ENCODE measurements at places on chromosomes 11 and 22.

- DNase-seq: no peak
Observed at GRCh38 chr11:115590254-115590653, 86.0 kb upstream of the CADM1 start.

DNA sequence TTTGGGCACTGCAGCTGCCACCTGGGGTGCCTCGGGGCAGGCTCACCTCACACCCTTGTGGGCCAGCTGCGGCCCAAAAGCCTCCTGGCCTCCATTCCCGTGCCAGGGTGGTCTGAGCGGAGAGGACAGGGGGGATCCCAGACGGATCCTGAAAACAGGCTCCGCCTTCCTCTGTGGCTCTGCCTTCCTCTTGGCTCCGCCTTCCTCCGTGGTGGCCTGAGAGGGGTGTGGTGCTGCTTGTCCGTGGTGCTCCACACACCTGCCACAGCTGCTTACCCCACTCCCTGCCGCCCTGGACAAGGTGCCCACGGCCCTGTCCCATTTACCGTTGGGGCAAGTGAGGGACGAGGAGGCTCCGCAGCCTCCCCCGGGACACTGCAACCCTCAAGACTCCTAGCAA lies 23.2 kb upstream of the KCNQ1OT1 start:
- DNase-seq: no peak

DNA sequence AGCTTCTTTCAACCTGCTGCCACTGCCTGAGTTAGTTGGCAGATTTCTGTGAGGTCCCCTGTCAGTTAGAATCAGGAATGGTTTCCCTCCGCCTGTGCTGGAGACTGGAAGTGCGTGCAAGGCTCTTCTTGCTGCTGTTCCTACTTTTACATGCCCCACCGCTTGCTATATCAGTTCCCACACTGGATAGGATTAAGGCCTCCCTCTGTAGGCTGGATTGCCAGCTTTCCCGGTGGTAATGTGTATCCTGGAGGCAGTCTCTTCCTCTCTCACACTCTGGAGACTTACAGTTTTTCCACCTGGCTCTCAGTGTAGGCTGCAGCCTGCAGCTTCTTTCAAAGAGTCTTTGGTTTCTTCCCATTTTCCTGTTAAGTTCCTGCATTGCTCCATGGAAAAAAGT lies 66.5 kb downstream of the ARHGAP42 start:
- DNase-seq: no peak

GRCh38 chr11:66119348-66120133 lies 49.5 kb downstream of the PACS1 start:
- no peak for DNase-seq

GRCh38 chr11:77379253-77379652 lies 77.8 kb upstream of the GDPD4 start:
- no peak for DNase-seq

GRCh38 chr22:46414704-46415103 lies 79.2 kb downstream of the TRMU start:
- no peak for DNase-seq

DNA sequence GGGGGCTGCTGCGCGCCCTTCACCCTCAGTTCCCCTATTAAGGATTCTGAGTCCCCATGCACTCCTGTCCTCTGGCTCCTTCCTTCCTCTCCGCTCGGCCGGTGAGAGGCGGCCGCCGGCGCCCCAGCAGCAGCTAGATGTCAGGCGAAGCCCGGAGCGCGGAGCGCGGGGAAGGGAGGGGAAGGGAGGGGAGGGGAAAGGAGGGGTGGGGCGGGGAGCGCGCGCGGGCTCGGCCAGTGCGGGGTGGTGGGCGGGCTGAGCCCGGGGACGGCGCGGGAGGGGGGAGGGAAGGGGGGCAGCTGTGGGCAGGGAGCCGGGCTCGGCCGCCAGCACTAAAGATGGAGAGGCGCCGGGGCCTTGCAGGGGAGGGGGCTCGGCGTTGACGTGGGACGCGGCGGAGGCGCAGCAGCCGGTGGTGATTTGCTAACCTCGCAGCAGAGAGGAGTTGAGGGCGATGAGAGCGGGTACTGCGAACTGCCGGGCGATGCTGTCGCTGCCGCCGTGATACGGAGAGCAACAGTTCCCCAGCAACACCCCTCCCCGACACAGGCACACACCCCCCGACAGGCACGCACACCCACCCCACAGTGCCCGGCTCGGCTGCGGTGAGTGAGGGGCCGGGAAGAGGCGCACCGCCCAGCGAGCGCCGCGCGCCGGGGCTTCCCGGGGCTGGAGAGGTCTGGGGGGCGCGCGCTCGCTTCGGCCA lies at the start of gene ZBTB16:
ZBTB16 (plus strand) TSS at position 434 of the 706 bp plus-strand sequence. CDS start 3,590 bp downstream, outside the sequence.
- peak; percentile 42 for DNase-seq

GRCh38 chr11:35747668-35748067 lies 85.1 kb downstream of the TRIM44 start:
- no peak for DNase-seq

- DNase-seq: no peak
Observed at GRCh38 chr22:43890901-43891331, 897 bp downstream of the PNPLA5 start.

- no peak for DNase-seq
Observed at GRCh38 chr22:44638971-44639760, 62.8 kb upstream of the PRR5 start.

GRCh38 chr11:75792127-75792731 lies 22.8 kb upstream of the UVRAG start:
- DNase-seq: no peak

- DNase-seq: no peak
Observed at GRCh38 chr11:110128161-110128560, 35.0 kb downstream of the ZC3H12C start.

GRCh38 chr11:86211619-86212018 lies 32.9 kb upstream of the EED start:
- no peak for DNase-seq

GRCh38 chr11:540583-541432 lies 3.5 kb downstream of the LRRC56 start:
- no peak for DNase-seq

DNA sequence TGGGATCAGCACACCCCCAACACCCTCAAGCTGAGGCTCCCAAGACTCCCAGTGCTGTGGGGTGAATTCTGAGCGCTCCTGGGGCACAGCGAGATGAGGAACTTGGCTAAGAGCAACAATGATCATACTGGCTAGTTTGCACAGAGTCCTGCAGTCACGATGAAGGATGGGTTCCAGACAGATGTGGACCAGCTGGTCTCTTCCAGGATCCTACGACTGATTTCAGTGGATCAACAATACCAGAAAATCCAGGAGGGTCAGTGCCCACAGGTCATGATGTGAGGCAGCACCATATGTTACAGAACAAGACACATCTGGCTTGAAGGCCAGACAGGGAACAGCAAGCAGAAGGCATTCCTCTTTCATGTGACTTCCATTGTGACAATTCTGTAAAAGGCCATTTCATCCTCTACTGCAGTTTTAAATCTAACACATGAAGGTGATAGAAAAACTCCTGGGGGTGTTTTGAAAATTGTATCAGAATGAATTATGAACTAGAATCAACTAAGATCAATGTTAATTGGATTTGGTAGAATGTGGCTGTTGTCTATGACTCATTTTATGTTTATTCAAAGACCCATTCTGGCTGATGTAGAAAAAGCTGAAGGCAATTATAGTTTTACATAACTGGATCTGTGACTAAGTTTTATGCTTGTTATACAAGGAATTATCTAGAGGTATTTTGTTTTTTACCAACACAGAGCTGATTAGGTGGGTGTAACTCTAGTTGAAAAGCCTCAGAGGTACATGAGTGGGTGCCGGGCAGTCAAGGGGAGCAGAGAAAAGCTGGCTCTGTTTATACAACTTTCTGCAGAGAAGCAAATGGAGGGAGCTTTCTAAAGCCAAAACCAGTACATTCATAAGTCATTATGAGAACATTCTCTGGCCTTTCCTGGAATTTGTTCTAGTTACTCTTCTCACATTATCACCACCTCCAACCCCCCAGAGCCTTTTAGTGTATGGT lies 29.1 kb downstream of the OR52K1 start:
- DNase-seq: no peak

Measured in stimulated activated CD8-positive, alpha-beta memory T cell treated with anti-CD3 and anti-CD28 coated beads, Interleukin-12 subunit alpha, Interleukin-12 subunit beta, amount 100 ng/mL, for 4 hours (primary cell).